ENCODE measurements at places on chromosomes 3 and 15.

GRCh38 chr3:99505646-99506269 is 132.6 kb upstream of the COL8A1 start:
- DNase-seq: no peak

GRCh38 chr3:112327371-112327951 is 5.5 kb upstream of the CD200 start:
- DNase-seq: no peak

GRCh38 chr3:112253301-112253971 is 40.6 kb downstream of the SLC9C1 start:
- DNase-seq: no peak

DNA sequence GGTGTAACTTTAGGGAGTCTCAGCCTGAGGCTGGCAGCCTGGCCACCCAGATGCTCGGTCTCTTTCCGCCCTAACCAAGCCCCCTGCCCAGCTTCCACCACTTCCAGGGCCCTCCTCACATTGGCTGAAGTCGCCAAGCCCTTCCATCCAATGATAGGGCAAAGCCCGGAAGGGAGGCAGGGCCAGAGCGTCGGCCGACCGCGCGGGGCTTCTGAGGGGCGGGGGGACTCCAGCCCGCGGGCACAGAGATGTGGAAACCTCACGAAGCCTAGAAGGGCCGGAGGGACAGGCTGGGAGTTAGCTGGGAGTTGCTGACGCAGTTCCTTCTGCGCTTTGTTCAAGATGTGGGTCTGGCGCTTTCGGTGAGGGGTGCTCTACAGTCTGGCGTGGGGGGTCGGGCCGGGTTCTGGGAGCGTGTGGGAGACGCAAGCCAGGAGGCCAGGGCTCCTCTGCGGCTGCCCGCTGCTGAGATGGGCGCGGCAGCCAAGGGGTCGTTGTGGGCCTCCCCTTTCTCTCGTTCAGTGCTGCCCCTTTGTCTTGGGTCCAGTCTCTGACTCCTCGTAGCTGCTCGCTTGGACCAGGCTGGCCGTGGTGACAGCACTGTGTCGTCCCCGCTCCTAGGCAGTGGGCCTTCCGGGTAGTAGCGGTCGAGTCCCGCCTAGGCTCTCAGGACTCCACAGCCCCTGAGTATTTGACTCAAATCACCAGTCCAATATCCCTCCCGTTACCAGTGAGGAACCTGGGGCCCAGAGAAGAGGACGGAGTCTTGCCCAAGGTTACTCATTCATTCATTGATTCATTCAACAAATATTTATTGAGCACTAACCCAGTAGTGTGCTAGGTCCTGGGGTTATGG is at the start of gene ZNF660:
TSS of gene ZNF660 (plus strand) at position 319 of the 856 bp plus-strand sequence. CDS start 9,230 bp downstream, outside the sequence.
- DNase-seq: peak; percentile 50

DNA sequence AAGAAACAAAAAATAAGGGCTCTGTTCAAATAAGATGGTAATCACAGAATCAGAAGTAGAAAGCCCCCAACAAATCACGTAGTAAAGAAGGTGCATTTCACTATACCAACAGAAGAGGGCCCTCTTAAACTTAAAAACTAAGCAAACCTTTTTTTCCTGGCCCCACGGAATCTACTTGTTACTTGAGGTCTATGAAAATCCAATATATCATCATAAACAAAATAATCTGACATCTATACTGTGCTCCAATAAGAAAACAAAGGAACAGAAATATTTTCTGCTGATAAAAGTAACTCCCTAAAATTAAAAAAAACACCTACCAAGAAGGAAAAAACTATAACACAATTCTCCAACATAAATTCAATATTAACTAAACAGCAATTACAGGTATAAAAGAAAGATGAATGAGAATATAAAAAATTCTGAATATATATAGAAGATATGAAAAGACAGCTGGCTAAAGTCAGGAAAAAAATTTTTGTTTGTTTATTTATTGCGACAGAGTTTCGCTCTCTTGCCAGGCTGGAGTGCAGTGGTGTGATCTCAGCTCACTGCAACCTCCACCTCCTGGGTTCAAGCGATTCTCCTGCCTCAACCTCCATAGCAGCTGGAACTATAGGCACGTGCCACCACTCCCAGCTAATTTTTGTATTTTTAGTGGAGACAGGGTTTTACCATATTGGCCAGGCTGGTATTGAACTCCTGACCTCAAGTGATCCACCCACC is 81.8 kb downstream of the CLASP2 start:
- DNase-seq: no peak

DNA sequence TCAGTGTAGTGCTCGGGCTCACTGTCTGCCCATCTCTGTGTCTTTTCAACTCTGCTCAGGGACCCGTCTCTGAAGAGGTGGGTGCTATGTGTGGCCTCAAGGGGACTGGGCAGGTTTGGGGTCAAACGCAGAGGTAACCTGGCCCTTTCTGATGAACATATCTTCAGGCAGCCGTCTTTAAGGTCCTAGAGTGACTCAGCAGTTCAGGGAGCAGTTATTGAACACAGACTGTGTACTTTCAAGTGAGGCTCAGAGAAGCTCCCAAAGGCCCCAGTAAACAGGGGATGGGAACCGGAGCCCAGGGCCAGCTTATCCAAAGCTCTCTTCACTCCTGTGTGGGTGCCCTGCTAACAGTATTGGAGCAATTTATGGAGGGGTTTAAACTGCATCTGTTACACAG is 73.1 kb downstream of the WDR76 start:
- DNase-seq: no peak

Data from hypothalamus (tissue), 51 donors.